Right renal pelvis (tissue), 4 donors: ENCODE measurements at places on chromosomes 2 and 18. TPM values are rescaled to one million over a fixed set of nuclear protein-coding genes. Genes with fewer than 3 reads are reported as not detected.

RND3 gene
- polyA plus RNA-seq: 58.6 TPM

INHBB gene
- 0.06 TPM for polyA plus RNA-seq

LAMA3 gene
- polyA plus RNA-seq: 2.2 TPM

- DNase-seq: no peak
Measured at GRCh38 chr2:109213646-109214433, 84.8 kb downstream of the SH3RF3 start.

- DNase-seq: no peak
Measured at GRCh38 chr2:46545015-46545839, 65.9 kb downstream of the TMEM247 start.

DNA sequence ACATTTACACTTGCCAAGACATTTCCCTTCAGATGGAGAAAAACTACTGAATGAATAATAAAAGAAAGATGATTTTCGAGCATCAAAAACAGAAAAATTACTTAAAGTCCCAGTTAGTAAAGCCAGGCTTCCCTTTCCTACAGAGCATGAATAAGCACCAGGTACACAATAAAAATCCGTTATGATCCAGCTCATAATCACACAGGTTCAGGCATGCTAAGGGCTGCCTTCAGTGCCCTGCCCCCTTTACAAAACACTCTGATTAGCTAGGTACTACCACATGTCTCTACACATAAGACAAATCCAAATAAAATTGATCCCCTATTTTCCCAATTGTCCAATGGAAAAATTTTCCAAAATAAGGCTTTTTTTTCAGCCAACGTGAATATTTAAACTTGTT lies 413.2 kb upstream of the LRATD1 start:
- DNase-seq: no peak

DNA sequence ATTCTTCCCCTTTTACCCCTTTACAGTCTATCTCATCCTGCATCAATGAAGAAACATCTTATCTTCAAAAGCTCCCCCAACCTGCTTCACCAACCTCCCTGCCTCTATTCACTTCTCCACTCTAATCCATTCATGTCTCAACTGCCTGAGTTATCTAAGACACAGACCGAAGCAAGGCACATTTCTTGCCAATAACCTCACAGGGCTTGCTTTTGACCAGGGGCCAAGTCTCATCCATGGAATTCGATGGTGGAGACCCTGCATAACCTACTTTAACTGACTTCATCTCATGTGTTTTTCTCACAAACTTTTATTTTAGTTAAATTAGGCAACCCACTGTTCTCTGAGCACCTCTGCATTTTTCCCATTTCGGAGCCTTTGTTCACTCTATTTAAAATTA lies 69.7 kb downstream of the MYCN start:
- no peak for DNase-seq

DNA sequence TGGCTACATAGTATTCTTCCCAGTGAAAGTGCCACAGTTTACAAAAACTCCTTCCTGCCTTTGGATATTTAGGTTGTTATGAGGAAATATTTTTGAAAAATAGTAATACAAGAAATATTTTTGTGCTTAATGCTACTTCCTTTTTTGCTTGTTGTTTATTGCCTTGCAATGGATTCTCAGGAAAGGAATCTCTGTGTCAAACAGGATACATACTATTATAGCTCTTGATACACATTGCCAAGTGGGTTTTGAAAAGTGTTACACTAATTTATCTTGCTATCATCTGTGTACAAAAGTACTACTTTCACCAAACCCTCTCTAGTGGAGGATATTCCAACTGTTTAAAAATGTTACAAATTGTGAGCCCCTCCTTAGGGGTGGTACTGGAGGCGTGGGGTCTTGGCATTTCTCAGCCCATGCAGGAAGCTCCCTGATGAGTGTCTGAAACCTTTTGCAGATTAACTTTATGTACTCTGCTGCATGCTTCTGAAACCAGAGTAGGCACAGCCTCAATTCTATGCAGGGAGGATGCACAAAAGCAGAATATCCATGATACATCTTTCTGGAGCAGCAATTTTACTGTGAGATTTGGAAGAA lies 54.5 kb downstream of the EVA1A start:
- DNase-seq: no peak

DNA sequence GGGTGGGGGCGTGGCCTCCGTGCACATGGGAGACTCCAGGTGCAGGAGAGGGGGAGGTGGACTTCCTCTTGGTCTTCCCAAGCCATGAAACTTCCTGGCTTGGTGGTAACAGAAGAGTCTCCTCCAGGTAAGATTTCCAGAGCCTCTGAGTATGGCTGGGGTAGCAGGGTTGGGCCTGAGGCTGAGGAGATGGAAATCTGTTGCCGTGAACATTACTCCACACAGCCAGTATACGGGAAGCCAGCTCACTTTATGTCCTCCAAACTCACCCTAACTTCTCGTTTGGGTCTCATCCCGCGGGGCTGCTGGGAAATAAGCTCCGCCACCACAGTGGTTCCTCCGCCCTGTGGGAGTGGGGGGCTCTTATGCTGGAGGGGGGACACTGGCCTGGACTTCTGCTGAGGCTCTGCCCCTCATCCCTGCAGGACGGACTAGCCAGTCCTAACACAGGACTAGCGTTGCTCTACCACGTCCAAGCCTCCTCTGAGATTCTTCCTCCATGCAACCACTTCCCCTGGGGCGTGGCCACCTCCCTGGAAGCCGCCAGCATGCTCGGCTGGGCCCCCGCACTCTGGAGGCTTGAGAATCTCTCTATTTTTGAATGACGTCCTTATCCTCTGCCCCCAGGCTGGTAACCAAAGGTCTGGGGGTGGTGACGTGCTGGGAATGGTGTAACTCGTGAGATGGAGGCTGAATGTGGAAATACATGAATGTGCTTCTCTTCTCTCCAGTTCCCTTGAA lies 777 bp upstream of the RAB17 start:
- DNase-seq: no peak

DNA sequence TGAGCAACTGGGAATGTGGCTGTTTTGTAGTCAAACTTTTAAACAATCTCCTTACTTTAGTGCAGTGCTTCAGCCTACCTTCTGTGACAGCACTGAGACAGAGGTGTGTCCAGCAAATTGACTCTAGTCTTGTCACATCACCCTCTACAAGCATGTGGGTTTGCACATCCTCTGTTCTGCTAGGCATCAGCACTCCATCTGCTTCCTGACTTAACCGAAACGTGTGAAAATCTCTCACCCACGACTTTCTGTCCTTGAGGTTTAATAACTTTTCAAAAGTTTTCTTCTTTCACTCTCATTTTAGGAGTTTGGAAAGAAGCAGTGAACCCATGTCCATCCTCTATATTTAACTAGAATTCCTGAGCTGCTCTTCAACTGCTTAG lies 42.6 kb downstream of the TTR start:
- no peak for DNase-seq

DNA sequence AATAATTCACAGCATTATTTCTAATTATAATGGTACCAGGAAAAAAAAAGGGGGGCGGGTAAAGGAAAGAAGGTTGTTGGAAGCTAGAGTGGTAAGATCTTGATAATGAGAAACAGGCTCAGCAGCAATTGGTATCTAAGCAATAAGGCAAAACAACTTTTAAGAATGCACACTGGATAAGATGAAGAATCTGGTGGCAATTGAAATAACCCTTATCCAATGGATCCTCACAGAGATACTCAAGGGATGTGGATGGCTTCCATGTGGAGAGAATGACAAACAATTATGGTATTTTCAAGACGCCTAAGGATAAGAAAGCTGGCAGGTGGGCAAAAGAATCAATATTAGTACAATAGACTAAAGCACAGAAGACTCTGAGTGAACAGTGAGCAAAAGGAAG lies 153.6 kb downstream of the UPP2 start:
- DNase-seq: no peak

DNA sequence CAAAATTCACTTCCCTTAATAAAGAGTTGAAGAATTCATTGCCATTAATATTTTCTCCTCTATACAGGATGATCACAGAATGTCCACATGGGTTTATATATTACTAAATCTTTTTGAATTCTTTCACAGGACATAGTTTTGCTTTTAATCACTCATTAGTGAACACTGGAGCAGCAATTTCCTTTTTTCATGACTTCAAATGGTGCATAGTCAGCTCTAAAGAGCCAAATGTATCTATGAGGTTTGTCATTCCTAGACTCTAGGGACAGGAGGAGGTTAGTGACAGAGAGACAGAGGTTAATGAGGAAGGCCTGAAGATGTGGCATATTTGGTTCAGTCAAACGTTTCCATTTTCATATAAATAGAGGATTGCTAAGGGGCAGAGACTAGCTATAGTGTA lies 111.8 kb downstream of the FSHR start:
- DNase-seq: no peak

- no peak for DNase-seq
Measured at GRCh38 chr2:50356858-50357257, 675.1 kb downstream of the NRXN1 start.
